Neural crest cell (in vitro differentiated cells): ENCODE measurements at places on chromosomes 4 and X.

DNA sequence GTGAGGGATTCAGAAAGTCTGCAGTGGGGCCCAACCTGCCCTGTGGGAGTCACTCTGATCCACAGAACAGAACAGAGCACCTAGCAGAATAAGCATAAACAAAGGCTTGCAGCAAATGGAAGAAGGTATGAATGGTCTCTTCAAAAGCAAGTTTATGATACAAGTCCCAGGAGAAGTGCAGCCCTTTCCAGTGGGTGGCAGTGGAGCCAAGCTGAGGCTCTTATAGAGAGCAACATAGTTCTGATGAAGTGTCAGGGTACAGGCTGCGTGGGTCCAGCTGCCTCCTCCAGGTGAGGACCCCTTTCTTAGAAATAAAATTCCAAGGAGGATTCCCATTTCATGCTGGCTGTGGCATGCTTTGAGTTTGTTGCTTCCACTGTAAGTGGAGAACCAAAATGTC, 88.8 kb upstream of the PAK3 start:
- no peak for DNase-seq
- no peak overlapping the region for H3K27ac ChIP-seq
- H3K4me1 ChIP-seq: peaks cover 23% of the 10 kb centered on the region
- no peak overlapping the region for H3K4me3 ChIP-seq

DNA sequence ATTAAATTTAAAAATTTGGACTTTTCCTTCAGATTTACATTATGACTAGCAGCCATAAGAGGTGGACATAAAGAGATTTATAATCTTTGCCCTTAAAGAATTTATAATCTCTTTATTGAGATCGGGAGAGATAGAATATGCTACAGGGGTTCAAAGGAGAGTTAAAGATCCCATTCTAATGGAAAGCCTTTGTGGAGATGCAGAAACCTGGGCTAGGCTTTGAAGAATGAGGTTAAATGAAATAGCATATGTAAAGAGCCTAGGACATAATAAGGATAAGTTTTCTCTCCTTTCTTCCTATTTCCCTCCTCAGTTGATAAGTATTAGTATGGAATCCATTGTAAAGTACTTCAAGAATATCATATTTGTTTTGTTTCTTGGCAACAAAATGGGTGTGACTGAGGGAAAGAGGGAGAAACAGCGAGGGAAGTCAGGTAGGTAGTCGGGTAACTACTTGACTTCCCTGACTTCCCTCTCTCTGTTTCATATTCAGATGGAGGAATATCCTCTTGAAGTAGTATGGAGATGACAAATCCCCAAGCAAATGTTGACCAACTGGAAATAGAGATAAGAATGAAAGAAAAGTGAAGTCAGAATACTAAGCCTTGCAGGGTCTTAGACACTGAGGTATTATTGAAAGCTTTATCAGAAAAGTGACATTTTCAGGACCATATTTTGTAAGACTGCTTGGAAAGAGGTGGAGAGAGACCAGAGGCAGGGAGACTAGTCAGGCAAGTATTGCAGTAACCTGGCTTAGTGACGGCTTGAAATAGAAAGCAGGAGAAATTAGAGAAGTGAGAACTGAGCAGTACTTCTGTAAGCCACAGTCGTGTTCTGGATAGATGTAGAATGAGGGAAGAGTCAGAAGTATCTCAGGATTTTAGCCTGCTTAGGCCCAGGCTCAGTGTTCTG, 82.9 kb downstream of the PDLIM5 start:
- H3K27ac ChIP-seq: peak overlapping the region; percentile 2
- H3K27me3 ChIP-seq: no peaks in the 10 kb centered on the region
- peaks cover 4% of the 10 kb centered on the region for H3K36me3 ChIP-seq

DNA sequence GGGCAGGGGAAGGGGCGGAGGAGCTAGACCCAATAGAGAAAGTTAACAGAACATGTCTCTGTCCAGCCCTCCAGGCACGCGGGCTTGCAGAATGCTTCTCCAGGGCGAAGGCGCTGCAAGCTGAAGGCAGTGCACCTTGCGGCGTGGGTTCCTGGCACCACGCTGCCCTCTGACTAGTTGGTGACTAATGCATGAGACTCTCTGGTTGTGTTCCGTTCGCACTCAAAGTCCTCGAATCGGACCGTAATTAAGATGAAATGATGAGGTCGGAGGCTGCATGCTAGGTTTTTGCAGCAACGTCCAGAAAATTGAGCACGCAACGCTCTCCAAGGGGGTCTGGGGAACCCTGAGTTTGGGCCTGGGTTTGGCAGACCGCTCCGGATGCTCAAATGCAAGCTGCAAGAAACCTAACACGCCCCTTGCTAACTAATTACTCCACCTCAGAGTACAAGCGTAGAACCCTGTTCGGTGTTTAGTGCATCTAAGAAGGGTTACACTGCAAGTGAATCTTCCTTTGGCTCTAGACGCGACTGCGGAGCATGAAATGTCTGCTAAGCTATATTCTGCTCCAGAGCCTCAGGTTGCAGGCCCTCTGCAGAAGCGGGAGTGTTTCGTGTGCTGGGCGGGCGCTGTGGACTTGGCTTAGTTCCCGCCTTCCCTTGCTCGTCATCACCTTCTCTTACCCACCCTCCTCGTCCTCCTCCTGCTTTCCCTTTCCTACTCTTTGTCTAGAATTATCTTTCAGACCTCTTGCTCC, 57.1 kb upstream of the NKAP start:
- DNase-seq: no peak
- no peak overlapping the region for H3K4me3 ChIP-seq
- H3K36me3 ChIP-seq: peaks cover 5% of the 10 kb centered on the region
- H3K4me1 ChIP-seq: no peaks in the 10 kb centered on the region
- no peak overlapping the region for H3K27ac ChIP-seq

DNA sequence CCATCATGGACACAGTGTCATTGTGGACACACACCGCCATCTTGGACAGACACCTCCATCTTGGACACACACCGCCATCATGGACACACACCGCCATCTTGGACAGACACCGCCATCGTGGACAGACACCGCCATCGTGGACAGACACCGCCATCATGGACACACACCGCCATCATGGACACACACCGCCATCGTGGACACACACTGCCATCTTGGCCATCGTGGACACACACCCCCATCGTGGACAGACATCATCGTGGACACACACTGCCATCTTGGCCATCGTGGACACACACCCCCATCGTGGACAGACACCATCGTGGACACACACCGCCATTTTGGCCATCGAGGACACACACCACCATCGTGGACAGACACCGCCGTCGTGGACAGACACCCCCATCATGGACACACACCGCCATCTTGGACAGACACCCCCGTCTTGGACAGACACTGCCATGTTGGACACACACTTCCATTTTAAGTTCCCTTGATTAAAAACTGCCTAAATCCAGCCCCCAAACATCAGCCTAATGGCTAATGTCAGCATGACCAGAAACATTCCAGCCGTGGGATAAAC, 9.1 kb downstream of the ASMTL start:
- H3K27ac ChIP-seq: no peak overlapping the region
- no peak for DNase-seq
- no peaks in the 10 kb centered on the region for H3K4me1 ChIP-seq
- H3K4me3 ChIP-seq: no peak overlapping the region

DNA sequence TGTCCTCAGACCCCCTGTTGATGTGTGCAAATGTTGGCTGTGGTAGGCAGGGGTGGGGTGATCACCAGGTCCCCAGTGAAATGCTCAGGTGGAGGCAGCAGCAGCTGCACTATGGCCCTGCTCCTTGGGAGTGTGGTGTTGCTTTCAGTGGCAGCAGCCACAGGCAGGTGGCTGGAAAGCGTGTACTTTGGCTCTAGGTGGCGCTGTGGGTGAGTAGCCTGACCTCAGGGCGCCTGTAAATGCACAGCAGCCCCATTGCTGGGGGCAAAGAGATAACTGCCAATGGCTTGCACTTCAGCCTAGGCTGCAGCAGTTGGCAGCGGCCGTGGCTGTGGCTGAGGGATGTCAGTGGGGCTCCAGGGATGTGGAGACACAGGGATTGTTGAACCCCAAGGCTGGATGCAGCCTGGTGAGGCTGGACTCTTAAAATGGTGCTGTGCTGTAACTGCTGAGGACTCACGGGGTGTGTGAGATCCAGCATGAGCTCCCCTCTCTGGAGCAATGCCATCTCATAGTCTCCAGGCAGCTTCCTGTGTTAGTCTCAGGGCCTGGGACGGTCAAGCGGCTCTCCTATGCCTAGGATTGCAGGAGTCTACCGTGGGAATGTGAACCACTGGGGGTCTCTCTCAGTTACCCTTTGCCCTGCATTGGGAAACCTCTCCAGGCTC, 421.7 kb upstream of the HTR2C start:
- DNase-seq: peak; percentile 10
- no peaks in the 10 kb centered on the region for H3K4me1 ChIP-seq

DNA sequence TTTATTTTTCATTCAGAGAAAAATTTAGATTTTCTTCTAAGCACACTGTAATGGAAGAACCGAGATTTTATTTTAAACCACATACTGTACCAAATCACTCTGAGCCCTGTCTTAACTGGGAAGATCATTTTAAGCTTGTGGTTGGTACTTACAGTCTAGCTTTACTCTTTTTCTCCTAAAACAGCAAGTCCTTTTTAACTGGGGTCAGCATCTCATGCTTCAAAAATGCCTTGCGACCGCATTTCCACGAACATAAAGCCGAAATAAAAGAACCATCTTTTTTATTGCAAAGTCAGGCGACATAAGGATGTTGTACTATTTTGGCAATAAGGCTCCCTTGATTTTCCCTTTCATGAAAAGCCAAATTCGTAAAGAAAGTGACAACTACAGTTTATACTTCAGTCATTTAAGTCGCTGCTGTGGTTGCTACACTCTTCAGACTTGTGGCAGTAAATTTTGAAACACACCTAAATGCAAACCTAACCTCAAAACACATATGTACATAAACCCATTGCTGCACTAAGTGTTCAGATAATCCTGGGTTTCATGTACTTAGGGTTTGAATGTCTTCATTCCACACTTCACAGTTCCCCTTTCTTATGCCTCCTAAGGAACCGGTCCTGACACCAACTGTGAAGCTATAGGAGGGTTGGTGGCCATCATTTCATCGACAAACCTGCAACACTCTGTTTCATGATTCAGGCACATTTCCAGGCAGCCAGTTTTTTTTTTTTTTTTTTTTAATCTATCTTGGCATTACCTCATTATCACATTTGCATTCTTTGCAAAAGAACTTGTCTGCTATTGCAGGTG, 3.0 kb downstream of the STOX2 start:
- DNase-seq: no peak
- H3K4me1 ChIP-seq: peaks cover 13% of the 10 kb centered on the region
- no peak overlapping the region for H3K4me3 ChIP-seq

DNA sequence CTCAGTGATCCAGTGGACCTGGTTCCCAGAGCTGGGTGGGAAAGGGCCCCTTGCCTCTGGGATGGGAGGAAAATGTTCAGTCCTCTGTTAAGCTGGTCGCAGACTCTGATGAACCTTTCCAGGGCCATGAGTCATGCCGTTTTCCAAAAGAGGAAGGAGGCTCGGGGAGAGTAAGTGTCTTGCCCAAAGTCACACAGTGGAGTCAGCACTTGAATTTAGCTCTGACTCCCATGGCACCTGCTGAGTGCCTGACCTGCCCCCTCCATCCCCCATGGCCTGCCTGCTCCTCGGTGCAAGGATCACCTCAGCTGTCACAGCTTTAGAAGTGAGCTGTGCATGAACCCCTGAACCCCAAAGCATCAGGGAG, 14.0 kb upstream of the KIAA0232 start:
- peaks cover 26% of the 10 kb centered on the region for H3K4me1 ChIP-seq
- no peaks in the 10 kb centered on the region for H3K27me3 ChIP-seq
- DNase-seq: no peak

DNA sequence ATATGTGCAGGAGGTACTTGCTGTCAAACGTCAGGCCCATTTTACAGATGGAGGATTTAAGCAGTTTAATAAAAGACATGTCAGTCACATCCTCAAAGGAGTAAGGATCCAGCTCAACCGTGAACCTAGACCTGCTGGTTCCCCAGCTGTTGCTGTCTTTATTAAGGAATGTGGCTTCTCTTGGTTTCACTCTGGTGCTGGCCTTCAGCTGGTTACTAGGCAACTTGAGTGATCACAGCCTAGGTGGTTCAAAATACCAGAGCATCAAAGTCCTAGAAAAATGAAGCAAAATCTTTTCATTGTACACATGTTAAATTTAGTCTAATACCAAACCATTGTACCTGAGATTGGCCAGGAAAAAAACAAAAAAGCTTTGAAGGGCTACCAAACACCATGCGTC, 32.7 kb upstream of the GLRA2 start:
- no peaks in the 10 kb centered on the region for H3K36me3 ChIP-seq
- no peaks in the 10 kb centered on the region for H3K27me3 ChIP-seq
- H3K4me1 ChIP-seq: no peaks in the 10 kb centered on the region
- H3K4me3 ChIP-seq: no peak overlapping the region

DNA sequence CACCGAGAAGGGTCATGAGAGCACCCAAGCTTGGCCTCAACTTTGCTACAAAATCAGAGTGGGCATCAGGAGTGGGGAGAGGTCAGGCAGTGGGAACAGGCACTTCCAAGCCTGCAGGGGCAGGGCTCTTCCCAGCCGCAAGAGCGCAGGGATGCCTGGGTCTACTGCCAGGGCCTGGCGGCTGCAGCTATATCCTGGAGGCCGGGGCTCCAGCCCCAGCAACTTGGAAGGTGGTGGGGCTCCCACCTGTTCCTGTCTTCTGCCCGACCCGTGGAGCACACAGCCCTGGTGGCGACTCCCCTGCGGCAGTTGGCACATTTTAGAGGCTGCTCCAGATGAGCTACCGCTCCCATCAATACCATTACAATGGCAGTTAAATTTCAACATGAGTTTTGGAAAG, 607.0 kb downstream of the TRAM1L1 start:
- DNase-seq: no peak
- H3K4me1 ChIP-seq: no peaks in the 10 kb centered on the region
- no peak overlapping the region for H3K27ac ChIP-seq
- no peak overlapping the region for H3K4me3 ChIP-seq

DNA sequence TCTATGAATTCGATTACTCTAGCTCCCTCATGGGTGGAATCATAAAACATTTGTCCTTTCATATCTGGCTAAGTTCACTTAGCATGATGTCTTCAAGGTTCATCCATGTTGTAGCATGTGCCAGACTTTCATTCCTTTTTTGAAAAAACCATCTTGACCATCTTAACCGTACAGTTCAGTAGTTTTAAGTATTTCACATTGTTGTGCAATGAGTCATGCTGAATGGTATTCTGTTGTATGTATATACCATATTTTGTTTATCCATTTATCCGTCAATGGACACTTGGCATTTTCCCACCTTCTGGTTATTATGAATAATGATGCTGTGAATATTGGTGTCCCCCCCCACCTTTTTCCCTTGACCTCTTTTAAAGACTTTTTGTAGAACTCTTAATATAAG, 72.4 kb upstream of the TLR2 start:
- peaks cover 9% of the 10 kb centered on the region for H3K4me1 ChIP-seq
- peaks cover 56% of the 10 kb centered on the region for H3K36me3 ChIP-seq
- H3K4me3 ChIP-seq: no peak overlapping the region
- no peaks in the 10 kb centered on the region for H3K27me3 ChIP-seq
- no peak for DNase-seq
- no peak overlapping the region for H3K27ac ChIP-seq

GRCh38 chr4:37531151-37531550, 155.0 kb downstream of the RELL1 start:
- no peaks in the 10 kb centered on the region for H3K27me3 ChIP-seq
- DNase-seq: no peak
- no peak overlapping the region for H3K27ac ChIP-seq
